ENCODE measurements at places on chromosomes 4 and X.

DNA sequence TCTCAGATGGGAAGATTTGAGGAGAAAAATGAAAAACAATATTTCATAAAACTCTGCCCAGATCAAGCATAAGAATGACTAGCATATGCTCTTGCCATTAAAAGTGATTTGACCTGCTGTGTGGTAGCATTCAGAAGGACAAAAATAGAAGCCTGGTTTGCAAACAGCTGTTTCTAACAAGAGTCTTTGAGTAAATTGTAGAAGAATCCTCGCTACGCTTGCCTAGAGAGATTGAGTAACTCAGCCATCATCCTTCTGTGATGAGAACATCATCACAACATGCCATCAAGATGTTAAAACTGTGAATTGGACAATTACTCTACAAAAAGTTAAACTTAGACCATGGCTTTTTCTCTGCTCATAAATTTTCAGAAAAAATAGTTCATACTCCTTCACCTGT lies 168.9 kb upstream of the PUDP start:
- peak; percentile 81 for DNase-seq

DNA sequence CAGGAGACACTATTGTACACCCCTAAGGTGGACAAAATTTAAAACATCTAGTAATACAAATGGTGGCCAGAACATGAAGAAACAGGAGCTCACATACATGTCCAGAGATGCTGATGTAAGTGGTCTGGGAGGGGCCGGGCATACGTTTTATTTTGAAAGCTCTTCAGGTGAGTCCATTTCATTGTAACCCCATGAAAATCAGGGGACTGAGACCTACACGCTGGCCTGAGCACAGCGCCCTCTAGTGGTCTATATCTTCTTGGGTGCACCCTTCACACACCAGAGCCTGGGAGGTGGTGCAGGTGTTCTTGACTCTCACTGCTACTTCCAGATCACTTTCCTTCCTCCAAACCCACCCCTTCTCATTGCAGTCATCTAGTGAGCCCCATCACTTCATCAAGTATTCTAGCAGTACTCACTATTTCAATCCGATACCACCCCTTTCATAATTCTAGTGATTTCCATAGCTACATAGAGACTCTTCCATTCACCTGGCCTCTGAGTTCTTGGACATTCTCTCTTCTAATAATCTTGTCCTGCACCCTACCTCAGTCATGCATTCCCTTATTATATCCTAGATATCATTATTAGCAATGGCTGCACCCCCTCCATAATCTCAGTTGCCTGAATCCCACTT lies 4.3 kb upstream of the TLR6 start:
- no peak for DNase-seq

GRCh38 chr4:102580463-102580842 lies 79.3 kb downstream of the NFKB1 start:
- no peak for DNase-seq

DNA sequence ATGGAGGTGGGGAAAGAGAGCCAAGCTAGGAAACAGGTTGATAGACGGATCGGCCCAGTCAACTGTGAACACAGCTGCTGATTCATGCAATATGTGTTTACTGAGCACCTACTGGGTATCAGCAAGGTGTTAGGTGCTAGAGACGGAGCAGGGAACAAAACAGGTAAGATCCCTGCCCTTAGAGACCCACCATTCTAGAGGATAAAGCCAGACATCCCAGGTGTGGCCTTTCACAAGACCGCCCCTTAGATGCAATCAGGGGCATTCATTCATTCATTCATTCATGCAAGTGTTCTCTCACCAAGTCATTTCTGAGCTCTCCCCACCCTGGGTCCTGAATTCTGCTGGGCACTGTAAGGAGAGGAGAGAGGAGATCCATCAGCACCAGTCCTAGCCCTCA lies 20.2 kb upstream of the MTM1 start:
- no peak for DNase-seq

- no peak for DNase-seq
These were observed 178.3 kb upstream of the FMR1 start for GRCh38 chrX:147733369-147733768.

DNA sequence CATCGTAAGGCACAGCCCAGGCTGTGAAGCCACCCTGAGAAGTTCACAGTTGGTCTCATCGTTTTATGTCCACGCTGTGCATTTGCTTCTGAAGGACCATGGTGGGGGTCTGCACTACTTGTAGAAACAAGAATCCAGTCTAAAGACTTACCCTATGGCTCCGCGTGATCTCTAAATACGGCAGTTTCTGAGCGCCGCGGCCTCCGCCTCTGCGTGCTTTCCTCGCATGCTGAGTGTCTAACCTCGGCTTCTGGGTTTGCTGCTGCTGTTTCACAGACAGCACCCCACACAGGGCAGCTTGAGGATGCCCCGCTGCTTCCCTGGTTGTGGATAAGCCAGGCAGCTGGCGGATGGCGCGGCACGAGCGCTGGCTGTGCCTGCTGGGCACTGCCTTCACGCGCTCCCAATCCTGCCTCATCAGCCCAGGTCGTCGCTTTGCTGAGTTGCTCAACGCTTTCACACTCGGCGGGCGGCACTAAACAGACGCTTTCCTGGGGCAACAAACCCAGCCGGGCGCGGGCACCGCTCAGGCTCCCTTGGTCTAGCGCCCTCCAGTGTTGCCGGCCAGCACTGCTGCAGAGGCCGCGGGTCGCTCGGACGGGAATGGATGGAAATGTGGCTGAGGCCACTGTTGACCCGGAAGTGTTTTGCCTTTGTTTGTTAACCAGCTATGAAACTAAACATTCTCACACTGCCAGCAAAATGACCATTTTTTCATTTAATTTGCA lies 39.2 kb downstream of the FGFRL1 start:
- DNase-seq, result peak; percentile 31

DNA sequence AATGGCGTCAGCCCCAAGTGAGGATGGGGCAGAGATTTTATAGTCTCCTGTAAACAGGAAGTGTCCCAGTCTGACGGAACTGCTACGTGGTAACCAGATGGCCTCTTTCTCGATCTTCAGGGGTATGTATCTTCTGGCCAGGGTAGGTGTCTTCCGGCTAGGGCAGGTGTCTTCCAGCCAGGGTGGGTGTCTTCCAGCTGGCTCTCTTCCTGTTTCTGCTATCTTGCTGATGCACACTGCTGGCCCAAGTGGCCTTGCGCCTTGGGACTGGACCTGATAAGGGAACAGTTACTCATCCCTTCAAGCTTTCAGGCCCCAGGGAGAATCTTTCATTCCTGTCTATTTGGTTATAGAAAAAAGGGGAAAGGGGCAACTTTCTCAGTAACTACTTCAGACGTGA lies 178.7 kb upstream of the MAGEE2 start:
- no peak for DNase-seq

GRCh38 chr4:24975510-24975909 lies 55.2 kb downstream of the LGI2 start:
- DNase-seq, result no peak

- peak; percentile 73 for DNase-seq
These were observed 39.5 kb downstream of the HOPX start for GRCh38 chr4:56641494-56642051.

DNA sequence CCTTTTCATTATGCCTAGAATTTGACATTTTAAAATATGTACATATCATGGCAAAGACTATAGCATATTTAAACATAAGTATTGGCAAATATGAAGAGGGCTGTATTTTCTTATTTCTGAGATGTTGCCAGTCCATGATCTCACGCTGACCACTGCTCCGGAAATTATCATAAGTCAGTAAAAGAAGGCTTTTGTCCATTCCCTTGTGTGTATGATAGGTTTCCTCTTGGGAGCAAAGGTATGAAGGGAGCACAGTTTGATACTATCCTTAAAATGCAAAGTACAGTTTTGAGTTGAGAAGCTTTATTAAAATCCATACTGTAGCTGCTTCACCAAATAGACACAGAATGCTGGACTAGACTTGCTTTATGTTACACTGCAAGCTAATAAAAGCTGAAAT lies 52.6 kb upstream of the AGA start:
- no peak for DNase-seq

DNA sequence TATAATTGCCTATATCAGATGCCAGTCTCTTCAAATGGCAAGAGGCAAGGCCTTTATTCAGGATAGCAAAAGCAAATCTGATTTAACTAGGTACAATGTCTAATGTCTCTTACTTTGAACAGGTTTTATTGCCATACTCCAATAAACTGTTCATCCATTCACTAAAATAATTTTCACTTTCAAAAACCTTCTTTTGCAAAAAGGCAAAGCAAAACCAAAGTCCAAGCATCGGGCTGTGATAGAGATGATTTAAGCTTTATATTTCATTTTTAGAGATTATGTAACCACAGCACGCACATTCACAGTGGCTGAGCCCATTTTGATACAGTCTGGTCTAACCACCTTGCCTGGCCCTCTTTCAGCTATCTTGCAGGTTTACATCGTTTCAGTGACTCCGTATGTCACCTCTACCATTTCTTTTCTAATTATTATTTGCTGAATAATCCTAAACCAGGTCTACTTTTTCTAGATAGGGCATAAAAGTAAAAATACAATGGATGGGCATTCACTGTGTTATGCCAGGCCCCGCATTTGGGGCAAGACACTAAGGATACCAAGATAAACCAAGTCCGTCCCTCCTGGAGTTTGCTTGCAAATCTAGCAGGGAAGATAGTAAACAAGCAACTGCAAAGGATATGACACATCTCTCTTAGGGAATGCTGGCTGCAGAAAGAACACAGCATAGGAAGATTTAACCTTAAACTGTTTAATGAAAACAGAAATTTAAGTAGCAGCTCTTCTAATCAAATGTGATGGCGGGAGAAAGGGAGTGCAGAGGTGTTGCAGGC lies 1.8 kb downstream of the CASP3 start:
- peak; percentile 19 for DNase-seq

- DNase-seq, result no peak
These were observed 34.9 kb downstream of the BMP2K start for GRCh38 chr4:78811034-78811433.

GRCh38 chr4:94722748-94723147 lies 35.0 kb upstream of the BMPR1B start:
- DNase-seq, result no peak

DNA sequence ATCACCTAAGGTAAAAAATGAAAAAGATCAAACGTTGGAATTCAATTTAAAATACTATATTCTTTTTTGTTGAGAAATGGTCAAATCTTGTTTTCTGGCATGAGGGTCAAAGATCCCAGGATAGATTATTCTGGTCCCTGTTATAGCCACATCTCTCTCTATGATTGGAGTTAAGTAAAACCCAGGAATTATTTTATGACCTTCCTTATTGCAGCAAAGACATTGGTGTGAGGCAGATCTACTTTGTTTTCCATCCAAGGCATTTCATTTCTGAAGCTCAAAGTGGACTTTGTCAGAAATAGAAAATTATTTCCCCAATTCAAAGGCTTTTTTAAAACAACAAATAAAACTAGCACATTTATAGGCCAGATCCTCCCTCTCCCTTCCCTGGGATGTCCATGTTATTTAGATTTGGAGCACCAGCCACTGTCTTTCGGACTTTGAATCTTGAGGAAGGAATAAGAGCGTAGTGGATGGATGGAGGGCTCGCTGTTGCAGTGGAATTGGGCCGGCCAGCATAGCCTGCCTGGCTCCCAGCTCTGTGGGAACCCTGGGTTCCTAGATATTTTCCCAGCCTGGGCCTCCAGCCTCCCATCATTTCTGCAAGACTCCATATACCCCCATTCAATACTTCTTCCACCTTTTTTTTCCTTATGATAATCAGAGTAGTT lies 45.6 kb upstream of the HAND2 start:
- no peak for DNase-seq

DNA sequence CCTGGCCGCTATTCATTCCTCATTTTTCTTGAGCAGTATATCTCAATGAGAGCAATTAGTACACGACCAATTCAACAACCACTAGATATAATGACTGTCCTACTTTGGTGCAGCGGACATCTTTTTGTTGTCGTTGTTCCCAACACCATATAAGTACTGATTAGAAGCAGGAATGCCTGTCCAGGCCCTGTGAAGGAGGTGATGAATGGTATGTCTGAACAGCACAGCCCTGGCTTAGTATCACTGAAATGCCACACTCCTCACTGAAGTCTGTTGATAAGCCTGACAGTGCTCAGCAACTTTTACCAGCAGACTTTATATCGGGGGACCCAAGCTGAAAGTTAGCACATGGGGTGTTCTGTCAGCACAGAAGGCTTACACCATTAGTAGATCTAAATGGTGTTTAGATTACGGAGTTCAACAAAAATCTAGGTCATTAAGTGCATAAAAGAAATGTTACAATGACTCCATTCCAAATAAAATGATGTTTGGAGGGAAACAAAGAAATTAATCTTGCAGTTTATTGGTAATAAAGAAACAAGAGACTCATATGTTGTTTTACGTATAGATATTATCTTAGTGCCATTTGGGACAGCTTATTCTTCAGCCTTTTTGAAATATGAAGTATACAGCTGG lies 228.3 kb upstream of the TTC29 start:
- DNase-seq, result no peak

DNA sequence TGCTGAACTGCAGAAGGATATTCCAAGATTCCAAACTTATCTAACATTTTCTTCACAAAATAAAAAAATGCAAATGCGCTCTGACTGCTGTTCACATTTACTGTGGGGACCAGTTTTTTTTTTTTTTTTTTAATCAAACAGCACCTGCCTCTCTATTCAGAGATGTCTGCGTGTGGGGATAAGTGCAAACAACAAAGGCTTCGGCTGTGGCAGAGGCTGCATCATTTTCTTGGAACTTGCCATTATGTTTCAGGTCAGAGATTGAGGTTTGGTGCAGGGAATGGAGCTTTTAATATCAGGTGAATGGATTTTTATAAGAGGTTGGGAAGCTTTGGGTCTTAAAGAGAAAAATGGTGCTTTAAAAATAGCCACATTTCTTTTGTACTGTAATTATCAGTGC lies 78.2 kb upstream of the TET2 start:
- no peak for DNase-seq

DNA sequence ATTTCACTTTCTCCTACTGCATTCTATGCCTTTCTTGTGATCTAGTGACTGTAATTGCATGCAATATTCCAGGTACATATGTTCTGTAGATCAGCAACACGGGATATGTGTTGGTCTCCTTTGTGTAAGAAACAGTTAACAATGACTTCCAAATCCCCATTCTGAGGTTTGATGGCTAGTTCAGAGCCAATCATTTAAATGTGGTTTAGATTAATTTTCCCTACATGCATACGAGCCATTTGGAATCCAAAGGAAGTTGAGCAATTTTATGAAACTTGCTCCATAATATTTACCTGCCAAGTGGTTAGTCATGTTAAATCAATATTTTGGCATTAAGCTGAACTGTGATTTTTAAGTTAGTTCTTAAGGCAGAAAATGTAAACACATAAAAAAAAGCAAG lies 172.8 kb upstream of the DCAF12L2 start:
- no peak for DNase-seq

DNA sequence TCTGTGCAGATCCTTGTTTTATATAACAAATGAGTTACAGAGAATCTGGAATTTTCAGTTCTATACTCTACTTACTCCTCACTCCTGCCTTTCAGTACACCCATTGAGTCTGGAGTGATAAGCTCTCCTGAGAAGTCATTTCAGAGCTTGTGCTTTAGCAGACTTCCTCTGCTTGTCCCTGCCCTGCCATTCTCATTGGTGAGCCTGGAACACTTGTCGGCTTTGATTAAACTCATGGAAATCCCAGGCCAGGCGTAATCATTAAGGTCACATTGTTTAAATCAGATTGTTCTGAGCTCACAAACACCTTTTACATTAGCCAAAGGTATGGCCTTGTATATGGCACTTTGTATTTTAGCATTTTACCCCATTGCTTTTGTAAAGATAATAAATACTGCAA lies 102.7 kb downstream of the CNKSR2 start:
- DNase-seq, result no peak

GRCh38 chr4:7581477-7581876 lies 146.7 kb upstream of the PSAPL1 start:
- no peak for DNase-seq

All from fibroblast of gingiva (primary cell).